Activated CD4-positive, alpha-beta T cell treated with anti-CD3 and anti-CD28 coated beads, Interleukin-2, Interleukin-4, amounts not matched to agents 100 ng/mL and 50 ng/mL, durations not matched to agents 16 hours and 8 hours (primary cell): ENCODE measurements at places on chromosomes 3 and 15.

- no peak for DNase-seq
These were observed 199.4 kb upstream of the MRPL3 start for GRCh38 chr3:131702146-131702545.

- no peak for DNase-seq
These were observed 320.2 kb downstream of the UNC13C start for GRCh38 chr15:54298396-54298795.

GRCh38 chr3:56111606-56112304 lies 356.5 kb downstream of the ERC2 start:
- no peak for DNase-seq

GRCh38 chr15:95119041-95119610 lies 887.8 kb downstream of the MCTP2 start:
- no peak for DNase-seq

GRCh38 chr3:16332904-16333426 lies 68.0 kb downstream of the OXNAD1 start:
- DNase-seq, result no peak

- no peak for DNase-seq
These were observed 43.3 kb downstream of the MUC4 start for GRCh38 chr3:195768414-195768813.

- no peak for DNase-seq
These were observed 121.5 kb upstream of the LRRFIP2 start for GRCh38 chr3:37295925-37296324.

DNA sequence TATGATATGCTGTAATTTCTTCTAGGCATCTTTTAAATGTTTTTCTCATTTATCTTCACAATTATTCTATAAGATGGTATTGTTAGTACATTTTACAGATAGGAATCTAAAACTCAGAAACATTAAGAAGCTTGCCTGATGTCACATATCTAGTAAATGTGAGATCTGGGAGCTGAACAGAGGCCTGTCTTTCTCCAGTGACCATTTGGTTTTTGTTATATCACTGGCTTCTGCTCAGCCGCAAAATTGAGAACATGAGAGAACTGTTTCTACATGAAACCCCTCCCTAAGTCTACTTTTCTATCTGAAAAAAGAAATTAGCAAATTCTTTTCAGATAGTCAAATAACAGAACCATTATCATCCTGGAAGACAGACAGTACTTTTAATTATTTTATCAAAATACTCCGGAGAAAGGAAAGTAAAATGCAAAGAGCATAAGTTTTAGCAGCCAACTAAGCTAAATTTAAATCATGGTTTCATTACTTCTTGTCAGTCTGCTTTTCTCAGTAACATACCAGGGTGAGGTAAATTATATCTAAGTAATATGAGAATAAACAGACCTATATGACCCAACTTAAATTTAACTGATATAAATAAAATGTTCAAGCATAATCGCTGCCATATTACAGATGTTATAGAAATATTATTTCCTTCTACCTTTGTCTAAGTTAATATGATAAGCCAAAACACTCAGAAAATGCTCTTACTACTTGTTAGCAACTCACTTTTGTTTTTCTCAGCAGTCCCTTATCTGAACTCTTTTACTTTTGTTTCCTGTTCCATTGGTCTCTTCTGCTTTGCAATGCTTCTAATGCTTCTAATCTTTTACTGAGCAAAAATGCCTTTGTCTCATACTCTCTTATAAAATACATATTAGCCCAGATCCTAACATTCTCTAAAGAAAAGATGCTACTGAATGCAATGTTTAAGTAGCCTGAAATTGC lies 68.0 kb upstream of the MBNL1 start:
- no peak for DNase-seq

GRCh38 chr15:69496001-69496400 lies 43.4 kb downstream of the RPLP1 start:
- DNase-seq, result no peak

GRCh38 chr3:107216711-107217110 lies 160.5 kb upstream of the CCDC54 start:
- DNase-seq, result no peak

DNA sequence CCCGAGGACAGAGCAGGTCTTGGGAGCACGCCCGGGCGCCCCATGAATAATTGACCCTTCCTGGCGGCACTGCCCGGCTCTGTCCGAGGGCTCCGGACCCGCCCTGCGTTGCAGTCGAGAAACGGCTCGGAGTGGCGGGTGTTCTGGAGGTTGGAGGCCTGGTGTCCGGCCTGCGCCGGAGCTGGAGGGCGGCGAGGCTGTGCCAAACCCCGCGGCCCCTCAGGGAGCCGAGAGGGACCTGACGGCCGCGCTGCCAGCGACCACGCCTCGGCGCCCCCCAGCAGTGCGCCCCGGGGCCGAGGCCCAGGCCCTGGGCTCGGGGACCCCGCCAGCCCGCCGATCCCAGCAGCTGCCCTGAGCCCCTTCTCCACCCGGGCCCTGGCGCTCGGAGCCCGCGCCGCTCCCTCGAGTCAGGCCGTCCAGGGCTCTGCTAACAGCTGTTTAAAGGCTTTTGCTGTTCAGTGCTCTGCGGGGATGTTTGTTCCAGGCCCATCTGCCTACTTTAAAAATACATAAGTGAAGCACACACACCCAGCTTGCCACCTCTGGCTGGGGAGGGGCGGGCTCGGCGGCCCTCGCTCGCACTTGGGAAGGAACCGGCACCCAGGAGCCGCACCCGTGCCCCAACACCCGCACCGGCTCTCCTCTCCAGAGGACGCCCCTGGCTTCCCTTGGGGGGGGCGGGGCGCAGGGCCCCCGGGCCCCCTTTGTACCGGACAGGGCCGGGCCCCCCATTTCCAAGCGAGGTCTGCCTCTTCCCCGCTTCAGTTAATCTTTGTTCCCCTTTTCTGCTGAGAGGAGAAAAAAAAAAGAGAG lies 730 bp upstream of the ZNF710 start:
- no peak for DNase-seq

- DNase-seq, result no peak
These were observed 1.1 kb upstream of the NPHP3 start for GRCh38 chr3:132723024-132723950.

- peak; percentile 59 for DNase-seq
These were observed 517.2 kb downstream of the FOXP1 start for GRCh38 chr3:71066356-71066755.

DNA sequence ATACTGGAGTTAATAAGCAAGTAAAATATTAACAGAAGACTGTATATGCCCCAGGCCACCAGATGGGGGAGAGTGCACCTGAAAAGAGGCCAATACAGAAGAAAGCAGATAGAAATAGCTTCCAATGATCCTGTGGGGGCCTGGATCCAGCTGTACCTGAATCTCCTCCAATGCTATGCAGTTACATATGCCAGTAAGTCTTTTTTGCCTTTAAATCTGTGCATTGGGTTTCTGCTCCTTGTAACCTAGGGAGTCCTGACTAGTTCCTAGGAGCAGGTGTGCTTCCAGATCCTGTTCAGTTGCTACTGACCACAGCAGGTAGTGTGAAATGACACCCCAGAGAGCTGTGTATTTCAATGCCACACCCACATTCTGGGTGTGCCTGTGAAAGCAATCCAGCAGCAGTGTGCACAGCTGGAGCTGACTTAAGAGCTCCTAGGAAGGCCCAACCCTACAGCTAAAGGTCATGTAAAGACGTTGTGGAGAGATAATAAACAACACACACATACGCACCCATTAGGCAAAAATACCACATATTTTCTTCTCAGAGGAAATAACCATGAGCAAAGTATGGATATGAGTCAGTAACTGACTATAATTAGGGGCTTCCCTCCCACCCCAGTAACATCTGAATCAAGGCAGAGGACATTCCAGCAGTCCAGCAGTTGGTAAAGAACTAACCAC lies 62.2 kb upstream of the AKAP13 start:
- DNase-seq, result peak; percentile 68

GRCh38 chr3:126339466-126339865 lies 17.7 kb downstream of the KLF15 start:
- DNase-seq, result no peak

GRCh38 chr3:186871403-186871924 lies 29.0 kb downstream of the ADIPOQ start:
- DNase-seq, result peak; percentile 41

GRCh38 chr15:78651007-78651406 lies 10.0 kb upstream of the CHRNB4 start:
- DNase-seq, result no peak

DNA sequence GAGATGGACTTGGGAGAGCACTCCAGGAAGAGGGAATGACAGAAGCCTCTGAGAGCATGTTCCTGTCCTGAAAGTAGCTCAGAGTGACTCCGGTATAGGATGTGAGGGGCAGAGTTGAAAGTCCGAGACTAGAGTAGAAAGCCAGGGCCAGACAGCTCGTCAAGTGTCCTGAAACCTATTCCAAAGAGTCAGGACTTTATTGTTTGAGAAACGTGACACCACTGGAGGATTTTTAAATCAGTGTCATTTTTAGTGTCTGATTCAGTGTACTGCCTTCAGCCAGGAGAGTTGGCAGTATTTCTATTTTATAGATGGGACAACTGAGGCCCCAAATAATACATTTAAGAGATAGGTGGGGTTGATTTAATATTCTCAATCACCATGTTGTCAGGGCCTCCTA lies 1.6 kb upstream of the RBMS3 start:
- DNase-seq, result no peak

- DNase-seq, result no peak
These were observed 54.6 kb upstream of the ACAN start for GRCh38 chr15:88748651-88749050.

DNA sequence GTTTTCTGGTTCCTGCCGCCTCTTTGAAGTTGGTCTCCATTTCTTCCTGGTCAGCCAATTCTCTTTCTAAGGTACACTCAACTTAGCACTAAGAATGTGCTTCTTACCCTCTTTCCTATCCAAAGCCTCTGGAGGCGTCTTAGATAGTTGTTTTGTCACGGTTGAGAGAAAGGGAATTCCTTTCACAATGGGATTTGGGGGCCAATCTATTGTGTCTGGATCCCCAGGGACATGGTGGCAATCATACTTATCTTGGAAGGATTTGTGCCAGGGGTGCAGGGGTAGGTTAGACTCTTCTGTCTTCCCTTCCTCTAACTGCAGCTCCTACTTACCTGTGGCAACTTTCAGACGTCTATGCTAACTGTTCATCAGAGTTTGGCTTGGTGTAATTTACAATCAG lies 287.1 kb downstream of the SOX2 start:
- no peak for DNase-seq

DNA sequence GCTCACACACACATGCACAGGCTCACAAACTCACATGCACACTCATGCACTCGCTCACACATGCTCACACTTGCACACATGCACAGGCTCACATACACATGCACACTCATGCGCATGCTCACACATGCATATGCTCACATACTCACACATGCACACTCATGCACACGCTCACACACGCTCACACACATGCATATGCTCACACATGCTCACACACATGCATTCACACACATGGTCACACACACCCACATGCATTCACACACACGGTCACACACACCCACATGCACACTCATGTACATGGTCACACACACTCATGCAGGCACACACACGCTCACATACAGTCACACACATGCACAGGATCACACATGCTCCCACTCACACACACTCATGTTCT lies 132.8 kb upstream of the SMAD3 start:
- DNase-seq, result no peak

- DNase-seq, result no peak
These were observed 270.5 kb upstream of the PROK2 start for GRCh38 chr3:72055436-72055835.

DNA sequence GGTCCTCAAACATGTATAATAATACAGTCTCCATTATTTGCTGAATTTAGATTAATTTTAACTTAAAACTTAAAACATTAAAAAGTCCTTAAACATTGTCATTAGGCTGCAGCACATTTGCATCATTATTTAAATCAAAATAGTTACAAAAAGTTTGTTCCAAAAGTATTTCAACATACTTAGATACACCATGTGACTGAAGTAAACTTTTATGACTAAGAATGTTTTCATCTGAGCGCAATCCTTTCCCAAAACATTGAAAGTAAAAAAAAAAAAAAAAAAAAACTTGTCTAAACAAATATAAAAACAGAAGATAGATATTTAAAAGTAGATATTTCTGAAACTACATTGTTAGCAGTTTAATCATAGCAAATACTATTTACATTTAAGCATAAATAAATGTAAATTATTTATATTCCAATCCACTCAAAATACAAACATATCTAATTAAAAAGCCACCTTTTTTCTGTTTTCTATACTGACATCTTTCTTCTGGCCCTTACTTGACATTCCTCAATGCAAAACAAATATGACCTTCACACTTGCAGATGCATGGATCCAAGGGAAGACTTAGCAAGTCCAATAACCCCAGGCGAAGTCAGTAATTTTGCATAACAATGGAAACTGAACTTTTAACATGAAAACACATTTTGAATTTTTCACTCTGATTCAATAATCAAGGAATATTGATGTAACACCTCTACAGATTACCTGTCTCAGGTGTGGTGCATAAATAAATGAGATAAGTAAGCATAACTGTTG lies 10.3 kb downstream of the FAM227B start:
- DNase-seq, result no peak
